HEK293T (cell line): ENCODE measurements at places on chromosomes 3 and 15.
A peak's percentile ranks its signal among the peaks of the same experiment; 100 is the strongest.

GRCh38 chr3:128493570-128494366 is 767 bp upstream of the GATA2 start:
- no peak for DNase-seq

DNA sequence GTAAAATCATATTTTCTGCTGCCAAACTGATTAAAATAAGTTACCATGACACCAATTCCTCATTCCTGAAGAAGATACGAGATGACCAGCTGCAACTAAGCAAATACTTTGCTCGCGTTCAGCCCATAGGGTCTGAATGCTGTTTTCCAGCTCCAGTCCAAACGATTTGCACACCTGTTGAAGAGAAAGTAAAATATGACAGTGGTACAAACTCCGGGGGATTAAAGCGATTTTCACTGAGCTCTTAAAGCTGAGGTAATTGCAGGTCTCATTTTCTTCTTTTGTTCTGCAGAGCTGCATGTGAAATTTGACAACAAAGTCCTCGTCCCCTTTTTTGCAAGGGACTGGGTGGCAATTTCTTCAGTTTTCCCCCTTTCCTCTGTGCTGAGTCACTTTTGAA is 118.4 kb downstream of the NR2F2 start:
- DNase-seq = no peak

- no peak for DNase-seq
Measured at GRCh38 chr15:45234562-45235235, 17.3 kb upstream of the SLC28A2 start.

DNA sequence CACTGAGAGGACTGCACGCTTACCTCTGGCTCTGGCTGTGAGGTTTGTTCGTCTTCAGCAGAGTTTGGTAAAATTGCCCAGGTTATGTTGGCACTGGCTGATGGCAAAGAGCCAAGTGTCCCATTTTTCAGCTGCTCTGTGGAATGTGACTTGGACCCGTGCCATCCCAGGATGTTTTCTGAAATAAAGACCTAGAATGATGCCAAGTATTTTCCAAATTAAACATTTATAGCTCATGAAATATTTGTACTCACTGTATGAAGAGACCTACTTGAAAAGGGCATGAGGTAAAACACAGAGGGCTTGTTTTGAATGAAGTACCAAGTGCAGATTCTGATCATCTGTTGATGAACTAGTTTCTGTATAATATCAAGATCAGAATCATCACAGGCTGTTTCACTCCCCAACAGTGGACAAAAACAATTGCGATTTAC is 200.5 kb downstream of the STT3B start:
- no peak for DNase-seq

DNA sequence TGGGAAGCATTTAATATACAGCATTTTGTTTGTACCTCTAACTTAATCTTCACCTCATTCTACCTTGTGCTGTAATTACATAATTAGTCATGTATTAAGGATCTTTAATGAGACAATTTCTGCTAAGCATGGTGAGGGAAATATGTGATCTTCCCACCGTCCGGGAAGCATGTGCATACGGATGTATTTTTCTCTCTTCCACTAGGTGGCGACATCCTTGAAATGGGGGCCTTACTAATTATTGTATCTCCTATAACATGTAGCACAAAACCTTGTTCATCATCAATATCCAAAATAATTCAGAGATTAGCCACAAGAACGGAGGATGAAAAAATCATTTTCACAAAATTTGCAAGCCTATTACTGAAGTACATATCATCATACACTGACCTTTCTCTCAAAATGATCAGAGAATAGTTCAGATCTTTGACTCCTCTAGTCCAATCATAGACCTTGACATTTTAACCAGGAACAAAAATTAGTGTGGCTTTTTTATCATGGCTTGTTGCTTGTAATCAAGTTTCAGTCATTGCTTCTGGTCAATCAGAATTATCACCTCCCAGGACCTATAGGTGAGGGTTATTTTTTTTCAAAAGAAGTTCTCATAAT is 148.9 kb upstream of the GBE1 start:
- peak; percentile 31 for DNase-seq

GRCh38 chr15:66151809-66152208 is 101.7 kb downstream of the MEGF11 start:
- DNase-seq = no peak

DNA sequence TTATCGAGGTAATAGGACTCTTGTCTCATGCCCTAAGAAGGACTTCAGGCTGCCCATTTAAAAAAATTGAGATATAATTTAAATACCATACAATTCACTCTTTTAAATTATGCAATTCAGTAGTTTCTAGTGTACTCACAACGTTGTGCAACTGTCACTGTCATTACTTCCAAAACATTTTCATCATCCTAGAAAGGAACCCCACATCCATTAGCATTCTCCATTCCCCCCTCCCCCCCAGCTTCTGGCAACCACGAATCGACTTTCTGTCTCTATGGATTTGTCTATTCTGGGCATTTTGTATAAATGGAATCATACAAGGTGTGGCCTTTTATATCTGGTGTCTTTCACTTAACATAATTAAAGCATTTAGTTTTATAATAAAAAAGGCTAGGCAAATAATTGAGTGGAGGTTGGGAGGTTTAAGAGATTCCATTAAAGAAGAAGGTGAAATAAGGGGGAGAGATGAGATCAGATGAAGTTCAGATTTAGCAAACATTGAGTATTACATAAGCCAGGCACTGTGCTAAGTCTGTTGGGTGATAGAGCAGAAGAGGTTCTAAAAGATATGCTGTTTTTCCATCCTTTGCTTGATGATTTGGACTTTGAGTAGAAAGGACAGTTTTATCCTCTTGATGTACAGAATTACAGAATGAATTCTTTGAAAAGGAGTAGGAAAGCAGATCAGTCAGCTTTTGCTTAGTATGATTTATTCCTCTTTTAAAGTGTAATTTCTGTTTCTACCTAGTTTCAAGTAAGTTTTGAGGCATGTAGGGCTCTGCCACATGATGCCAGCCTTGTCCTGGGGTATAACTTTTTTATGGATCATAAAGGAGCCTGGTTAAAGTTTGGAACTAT is 36.3 kb downstream of the UBE2E2 start:
- no peak for DNase-seq

DNA sequence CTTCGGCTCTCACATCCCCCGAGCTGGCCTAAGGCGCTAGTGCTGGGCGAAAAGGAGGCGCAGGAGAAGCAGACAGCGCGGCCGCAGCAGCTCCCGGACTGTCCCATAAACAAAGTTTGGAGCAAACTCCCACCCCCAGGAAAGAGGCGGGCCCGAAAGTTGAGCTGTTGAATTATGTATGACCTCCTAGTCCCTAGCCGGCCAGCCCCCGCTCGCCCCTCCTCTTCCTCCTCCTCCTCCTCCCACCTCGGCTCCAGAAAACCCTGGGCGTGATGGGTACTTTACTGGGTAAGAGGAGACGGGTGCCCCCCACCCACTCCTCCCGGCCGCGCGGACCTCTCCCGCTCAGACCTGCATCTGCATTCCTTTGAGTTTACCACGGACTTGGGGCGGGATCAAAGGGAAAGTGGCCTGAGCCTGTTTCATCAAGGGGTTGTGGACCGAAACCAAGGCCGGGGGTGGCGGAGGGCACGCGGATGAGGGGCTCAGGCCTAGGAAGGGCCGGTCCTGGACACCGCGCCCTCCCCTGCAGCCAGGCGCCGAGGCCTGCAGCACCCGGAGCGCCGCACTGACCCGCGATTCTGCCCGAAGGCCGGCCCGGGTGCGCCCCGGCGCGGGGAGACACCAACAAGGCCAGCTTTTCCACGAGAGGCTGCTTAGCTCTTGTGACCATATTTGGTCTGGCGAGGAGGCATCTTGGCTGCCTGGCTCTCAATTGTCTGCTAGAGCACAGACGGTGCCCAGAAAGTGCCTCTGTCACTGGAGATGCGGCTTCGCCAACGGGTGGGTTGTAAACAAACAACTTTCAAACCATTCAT is at the start of gene WWTR1:
Gene WWTR1 (minus strand): TSS at position 100 of the 818 bp plus-strand sequence. CDS start 719 bp downstream, outside the sequence.
- DNase-seq = peak; percentile 80

DNA sequence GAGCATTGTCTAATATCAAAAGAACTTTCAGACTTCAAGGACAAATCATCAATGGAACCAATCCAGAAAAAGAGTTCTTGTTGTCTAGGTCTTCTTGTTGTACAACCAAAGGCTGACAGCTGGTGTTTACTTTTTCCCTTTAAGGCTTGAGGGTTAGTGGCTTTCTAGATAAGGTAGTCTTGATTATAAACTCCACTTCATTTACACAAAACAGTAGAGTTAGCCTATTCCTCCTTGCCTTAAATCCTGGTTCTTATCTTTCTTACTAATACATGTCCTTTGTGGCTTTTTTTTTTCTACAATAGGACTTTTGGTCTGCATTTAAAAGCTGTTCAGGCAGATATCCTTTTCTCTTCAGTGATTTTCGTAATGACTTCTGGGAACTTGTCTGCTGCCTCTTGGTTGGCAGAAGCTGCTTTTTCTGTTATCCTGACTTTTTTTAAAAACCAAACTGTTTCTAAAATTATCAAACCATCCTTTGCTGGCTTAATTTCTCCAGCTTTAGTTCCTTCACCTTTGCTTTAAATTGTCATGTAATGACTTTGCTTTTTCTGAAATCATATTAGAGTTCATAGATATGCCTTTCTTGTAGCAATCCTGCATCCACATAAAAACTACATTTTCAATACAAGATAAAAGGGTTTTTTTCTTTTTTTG is 44.8 kb downstream of the STRIT1 start:
- DNase-seq = no peak

GRCh38 chr3:37661615-37662306 is 199.9 kb upstream of the CTDSPL start:
- DNase-seq = no peak

GRCh38 chr3:59460068-59460467 is 410.2 kb upstream of the CFAP20DC start:
- DNase-seq = no peak

- DNase-seq = no peak
Measured at GRCh38 chr15:92519709-92520108, 126.0 kb downstream of the ST8SIA2 start.

DNA sequence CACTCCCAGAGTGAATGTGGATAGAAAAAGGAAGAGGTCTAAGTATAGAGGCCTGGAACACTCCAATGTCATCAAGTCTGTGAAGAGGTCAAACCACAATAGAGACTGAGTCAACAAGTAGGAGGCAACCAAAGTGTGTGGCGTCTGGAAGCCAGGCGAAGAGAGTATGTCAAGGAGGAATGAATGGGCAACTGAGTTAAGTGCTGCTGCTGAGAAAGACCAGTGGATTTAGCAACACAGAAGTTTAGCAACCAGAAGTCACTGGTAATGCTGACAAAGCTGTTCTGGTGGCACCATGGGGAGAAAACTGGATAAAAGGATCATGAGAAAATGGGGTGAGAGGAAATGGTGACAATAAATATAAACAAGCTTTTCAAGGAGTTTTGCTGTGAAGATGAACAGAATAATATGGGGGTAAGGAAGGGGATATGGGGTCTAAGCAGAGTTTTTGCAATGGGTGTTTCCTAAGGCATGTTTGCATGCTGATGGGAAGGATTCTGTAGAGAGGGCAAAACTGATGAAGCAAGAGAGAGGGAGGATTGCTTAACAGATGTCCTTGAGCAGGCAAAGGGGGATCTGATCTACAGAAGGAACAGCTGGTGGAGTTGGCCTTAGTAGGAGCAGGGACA is 38.4 kb downstream of the PCOLCE2 start:
- no peak for DNase-seq

DNA sequence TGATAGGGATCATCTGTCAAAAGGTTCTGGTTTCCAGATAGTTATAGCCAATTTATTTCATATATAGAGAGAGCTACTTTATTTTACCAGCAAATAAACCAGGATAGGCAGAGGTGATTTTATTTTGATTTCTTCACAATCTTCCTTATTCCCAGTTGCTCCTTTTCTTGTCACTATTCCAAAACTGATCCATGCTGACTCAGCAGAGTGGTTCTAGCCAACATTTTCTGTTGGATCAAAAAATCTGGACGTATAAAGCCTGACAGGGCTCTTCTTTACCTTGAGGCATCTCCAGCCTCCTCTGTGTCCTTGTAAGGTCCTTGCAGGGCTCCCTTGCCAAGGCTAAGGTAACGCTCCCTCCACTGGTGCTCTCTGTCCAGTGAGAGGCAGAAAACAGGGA is 15.8 kb downstream of the HDC start:
- no peak for DNase-seq

GRCh38 chr15:59298225-59298853 is 74.3 kb downstream of the MYO1E start:
- DNase-seq = no peak

GRCh38 chr3:33722626-33723370 is 4.7 kb upstream of the CLASP2 start:
- no peak for DNase-seq

GRCh38 chr15:74768099-74768770 is 13.6 kb upstream of the CSK start:
- no peak for DNase-seq

GRCh38 chr3:100335434-100335833 is 877 bp downstream of the NIT2 start:
- peak; percentile 39 for DNase-seq

DNA sequence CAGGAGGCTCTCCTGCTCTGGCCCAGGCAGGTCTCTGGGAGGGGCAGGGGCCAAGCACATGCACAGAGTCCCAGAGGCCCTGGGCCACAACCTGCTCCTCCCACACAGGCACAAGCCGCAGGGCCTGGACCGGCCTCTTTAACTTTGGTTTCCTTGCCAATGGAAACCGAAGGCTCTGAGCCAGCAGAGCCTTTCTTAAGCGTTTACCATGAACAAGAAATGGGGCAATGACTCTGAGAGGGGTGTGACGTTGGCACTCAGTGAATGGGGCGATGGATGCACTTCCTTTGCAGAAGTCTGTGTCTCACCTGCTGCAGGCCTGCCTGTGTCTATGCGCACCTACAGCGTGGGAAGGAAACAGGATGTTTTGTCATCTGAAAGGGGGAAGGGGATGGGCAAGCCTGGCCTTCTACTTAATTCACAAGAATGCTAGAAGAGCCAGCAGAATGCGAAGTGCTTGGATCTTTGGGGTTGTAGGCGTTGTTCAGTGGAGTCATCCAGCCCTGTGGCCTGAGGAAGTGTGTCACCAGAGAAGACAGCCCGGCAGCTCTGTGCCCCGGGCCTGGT is 41.8 kb downstream of the IFT122 start:
- DNase-seq = no peak

DNA sequence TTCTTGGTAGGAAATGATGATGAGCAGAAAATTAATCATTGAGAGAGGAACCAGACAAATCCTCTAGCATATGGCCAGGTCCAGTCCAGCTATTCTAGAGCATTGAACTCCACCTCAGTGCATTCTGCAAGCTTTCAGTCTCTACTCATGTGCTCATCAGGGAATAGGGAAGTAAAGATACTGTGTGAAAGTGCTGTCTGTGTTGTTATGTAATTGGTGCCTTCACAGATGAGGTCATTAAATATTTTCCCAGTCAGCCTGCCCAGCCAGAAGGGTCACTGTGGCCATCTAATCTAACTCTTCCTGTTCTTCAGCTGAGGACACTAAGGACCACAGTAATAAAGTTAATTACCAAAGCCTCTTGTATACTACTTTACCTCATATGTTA is 28.2 kb downstream of the C3orf62 start:
- DNase-seq = no peak
